HCT116 (cell line): ENCODE measurements at places on chromosomes 12 and 14. TPM values are rescaled to one million over a fixed set of nuclear protein-coding genes. Genes with fewer than 3 reads are reported as not detected.

DNA sequence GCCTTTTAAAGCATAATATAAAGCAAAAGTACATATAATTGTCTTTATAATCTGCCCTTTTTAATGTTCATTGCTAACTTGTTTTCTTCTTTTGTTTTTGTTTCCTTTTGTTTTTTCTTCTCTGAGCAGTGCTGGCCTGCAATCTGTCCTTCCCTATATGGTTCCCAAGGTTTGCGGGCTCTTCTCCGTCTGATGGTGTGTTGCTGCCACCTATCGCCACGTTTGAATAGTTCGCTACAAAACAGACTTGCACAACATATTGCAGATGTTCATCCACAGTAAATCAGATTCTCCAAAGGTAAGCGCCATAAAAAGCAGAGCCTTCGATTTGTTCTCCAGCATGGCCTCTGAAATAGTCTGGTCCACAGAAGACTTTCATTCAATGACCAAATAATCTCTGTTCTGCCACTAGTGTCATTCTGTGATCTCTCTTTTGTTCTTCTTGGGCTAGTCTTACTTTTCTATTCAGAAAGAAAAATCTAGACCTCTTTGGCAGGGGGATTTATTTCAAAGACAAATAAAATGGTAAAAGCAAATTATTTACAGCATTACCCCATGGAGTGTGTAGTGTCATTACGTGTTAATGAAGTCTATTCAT lies 33.5 kb downstream of the C12orf50 start:
- H3K36me3 ChIP-seq, result no peaks in the 10 kb centered on the region
- no peaks in the 10 kb centered on the region for H3K27me3 ChIP-seq

KIF5A gene
- 5.2 TPM for total RNA-seq

CYP27B1 gene
- 11.6 TPM for total RNA-seq

ARHGEF25 gene
- total RNA-seq, result 3.6 TPM

IGF1 gene
- 0.42 TPM for total RNA-seq

MFAP5 gene
- total RNA-seq, result not detected

DNA sequence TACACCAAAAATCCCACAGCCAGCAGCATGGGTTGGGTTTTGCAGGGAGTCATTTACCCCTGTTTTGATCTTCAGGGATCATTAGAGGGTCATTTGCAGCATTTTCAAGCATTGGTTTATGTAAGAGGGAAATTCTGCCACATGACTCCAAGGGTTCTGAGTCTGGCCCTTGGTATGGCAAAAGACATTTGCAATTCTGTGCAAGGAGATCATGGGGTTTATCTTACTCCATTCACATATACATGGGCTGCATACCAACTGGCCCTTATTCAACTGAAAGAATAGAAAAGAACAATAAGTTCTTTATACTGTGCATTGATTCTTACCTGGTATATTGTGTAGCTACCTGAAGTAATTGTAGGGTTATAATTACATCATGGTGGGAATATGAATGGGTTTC lies 13.7 kb downstream of the SIX4 start:
- H3K36me3 ChIP-seq, result peaks cover 14% of the 10 kb centered on the region; the same call in 1 of the 2 replicates
- H3K27ac ChIP-seq, result no peak overlapping the region
- DNase-seq, result no peak
- no peak overlapping the region for H3K4me3 ChIP-seq
- no peaks in the 10 kb centered on the region for H3K27me3 ChIP-seq

DNA sequence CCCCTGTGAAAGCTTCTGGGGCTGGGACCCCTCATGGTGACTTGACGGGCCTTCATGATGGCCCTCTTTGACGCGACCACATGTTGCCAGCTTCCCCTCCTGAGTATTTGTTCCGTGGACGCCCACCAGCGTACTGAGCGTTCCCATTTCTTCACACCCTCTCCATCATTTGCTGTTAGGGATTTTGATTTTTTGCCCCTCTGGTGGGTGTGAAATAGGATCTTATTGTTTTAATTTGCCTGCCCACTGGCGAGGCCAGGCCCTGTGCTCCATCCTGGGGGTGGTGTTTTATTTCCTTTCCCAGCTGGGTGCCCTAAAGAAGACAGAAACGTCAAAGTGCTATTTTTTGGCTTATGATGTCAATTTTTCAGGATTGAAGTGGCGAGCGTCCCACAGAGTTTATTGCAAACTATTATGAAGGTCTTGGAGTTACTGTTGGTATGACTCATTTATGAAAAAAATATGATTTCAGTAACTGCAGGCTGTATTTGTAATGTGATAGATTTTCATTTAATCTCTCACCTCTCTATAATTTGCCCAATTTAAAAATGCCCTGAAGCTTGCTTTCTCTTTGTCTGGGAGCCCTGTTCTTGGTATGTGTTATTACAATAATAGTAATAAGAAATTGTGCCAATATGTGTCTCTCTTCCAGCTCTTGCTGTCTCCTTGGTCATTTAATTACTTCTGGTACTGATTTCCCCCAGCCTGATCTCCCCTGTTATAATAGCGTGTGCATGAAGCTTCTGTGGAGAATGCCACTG lies 99.6 kb downstream of the SLC25A47 start:
- no peaks in the 10 kb centered on the region for H3K36me3 ChIP-seq
- no peak for DNase-seq
- no peak overlapping the region for H3K27ac ChIP-seq

PRICKLE1 gene
- total RNA-seq, result 1.3 TPM

DNA sequence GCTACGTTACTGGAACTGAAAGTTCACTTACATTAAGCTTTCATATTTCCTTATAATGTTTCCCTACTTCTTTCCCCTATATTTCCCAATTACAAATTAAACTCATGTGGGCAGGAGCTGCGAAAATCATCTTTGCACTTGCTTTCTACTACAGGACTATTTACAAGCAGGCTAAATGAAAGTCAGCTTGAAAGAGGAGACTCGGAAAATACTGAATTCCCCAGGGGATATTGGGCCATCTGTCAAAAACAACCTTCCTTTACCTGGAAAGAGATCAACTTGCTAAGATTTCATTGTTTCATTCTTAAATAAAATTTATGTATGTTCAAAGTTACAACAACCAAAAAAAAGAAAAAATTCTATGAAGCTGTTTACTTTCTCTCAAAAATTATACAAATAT lies 92.8 kb upstream of the BBS10 start:
- H3K27me3 ChIP-seq, result no peaks in the 10 kb centered on the region
- 0 out of 2 replicates have a peak, but pooled peaks cover 3% of the 10 kb centered on the region for H3K4me1 ChIP-seq
- DNase-seq, result no peak

GRCh38 chr14:49594347-49595091 lies 4.2 kb upstream of the LRR1 start:
- DNase-seq, result no peak
- no peak overlapping the region for H3K4me3 ChIP-seq
- H3K27ac ChIP-seq, result no peak overlapping the region
- H3K36me3 ChIP-seq, result no peaks in the 10 kb centered on the region
- no peaks in the 10 kb centered on the region for H3K27me3 ChIP-seq
- peaks cover 14% of the 10 kb centered on the region for H3K4me1 ChIP-seq

TNS2 gene
- 25.7 TPM for total RNA-seq

TROAP gene
- 99.1 TPM for total RNA-seq

GRCh38 chr12:45183246-45183645 lies 32.6 kb upstream of the ANO6 start:
- H3K4me1 ChIP-seq, result no peaks in the 10 kb centered on the region
- no peaks in the 10 kb centered on the region for H3K27me3 ChIP-seq
- H3K36me3 ChIP-seq, result no peaks in the 10 kb centered on the region
- no peak for DNase-seq
